Activated T-cell treated with anti-CD3 and anti-CD28 coated beads, Interleukin-2, amount 50 U/mL, for 1 hour (primary cell): ENCODE measurements at places on chromosomes 11 and 22.

- no peak for DNase-seq
Measured at GRCh38 chr22:25806579-25806978, 64.6 kb downstream of the MYO18B start.

DNA sequence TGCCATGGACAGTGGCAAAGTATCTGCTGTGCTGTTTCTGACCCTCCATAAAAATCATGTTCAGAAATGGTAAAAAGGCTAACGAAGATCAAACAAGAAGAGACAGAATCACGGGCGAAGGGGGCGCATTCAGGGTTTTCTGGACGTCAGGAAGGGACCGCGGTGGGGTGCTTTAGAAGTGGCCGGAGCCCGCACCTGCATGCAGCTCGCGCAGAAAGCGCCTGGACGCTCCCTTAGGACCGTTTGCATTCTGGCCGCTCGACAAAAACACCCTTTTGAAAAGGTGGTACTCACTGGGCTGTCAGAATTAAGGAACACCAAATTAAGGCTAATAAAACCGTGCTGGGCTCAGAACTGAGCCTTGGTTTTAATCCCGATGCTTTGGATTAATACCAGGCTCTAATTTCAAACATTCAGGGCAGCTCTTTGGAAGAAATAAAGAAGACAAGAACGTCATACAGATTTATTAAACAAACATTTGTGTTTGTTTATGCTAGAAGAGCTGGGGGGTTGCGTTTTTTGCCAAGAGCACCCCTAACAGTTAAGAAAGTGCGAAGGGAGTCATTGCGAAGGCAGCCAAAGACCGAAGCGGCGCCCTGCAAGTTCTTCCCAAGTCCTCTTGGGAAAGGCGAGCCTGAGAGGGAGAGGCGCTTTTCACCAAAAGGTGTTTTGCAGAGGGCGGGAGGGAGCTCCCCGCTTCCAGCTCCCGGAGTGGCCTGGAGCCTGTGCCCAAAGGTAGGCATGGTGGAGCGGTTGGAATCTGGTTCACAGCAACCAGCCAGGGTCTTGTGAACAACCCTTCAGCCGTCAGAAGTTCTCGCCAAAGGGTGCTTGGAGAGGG is 47.7 kb upstream of the DBX1 start:
- DNase-seq: no peak

- DNase-seq: no peak
Measured at GRCh38 chr11:46827995-46828394, 18.1 kb downstream of the CKAP5 start.

DNA sequence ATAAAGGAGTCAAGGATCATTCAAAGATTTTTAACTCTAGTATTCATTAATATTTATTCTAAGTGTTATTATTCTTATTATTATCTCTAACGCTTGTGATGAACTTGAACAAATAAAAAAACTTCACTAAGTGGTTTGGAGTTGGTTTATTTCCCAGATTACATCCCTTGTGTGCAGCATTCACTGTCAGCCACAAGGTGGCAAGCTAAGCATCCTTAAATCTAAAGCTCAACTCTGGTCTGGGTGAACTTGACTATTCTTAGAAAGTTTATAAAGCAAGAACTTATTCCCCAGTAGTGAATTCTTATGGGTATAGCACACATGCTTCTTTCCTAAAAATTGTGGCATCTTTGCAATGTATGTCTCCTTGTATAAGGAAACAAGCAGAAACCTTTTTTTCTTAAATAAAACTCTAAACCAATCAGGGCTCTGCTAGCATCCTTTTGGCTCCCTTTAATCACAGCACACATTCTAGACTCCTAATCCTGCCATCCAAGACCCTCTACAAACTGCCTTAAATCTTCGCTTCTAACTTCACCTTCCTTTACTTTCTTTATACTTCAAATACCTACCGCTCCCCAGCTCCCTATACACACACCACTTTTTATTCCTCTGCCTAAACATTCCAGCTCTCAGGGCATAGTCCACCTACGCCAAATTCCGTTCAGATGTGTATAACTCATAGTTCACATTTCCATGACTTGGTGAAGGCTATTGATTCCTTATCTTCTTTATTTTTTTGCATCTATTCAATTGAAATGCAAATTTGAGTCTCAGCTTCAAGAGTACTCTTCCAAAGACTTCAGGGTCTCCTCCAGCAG is 1068.8 kb downstream of the DLG2 start:
- no peak for DNase-seq

DNA sequence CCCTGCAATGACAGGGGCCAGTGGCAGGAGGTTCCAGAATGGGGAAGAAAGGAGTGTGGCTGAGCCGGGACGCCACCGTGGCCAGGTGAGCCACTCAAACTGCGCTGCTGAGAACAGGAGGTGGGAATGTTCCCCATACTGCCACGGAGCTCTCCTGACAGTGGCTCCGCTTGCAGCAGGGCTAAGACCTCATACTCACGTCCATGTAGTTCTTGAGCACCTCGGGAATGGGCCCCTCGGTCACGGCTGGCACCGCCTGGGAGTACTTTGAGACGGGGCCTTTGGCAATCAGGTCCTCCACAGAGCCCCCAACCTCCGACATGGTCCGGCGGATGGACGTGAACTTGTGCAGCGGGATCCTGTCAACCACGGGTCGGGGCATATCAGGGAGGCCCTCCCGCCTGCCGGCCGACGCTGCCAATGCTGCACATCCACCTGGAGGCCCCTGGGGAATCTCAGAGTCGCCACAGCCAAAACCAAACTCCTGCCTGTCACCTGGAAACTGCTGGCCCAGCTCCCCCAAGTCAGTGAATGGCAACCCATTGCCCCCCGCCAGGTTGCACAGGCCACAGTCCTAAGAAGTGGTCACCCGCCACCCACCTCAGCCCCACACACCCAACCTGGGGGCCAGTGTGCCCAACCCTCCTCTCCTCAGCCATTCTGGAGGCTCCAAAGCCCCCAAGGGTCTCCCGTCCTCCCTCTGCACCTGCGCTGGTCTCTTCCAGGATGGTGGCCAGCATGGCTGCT is 2.4 kb downstream of the CTSD start:
- DNase-seq: no peak

GRCh38 chr11:61090982-61091372 is 11.3 kb upstream of the CD5 start:
- DNase-seq: no peak

DNA sequence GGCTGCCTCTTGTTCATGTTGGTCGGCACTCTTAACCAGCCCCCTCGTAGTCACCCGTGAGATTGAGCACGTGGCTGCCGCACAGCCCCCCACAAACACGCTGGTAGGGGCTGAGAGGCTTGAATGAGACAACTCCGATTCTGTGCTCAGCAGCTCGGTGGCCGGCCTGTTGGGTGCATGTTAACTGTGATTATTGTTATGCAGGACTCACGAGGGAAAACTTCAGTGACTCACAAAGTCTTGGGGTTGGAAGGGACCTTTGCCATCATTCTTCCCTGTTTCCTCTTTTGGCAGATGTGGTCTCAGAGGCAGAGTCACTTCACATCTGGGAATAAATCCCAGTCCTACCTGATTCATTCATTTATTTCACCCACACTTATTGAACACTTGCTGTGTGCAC is 75.2 kb downstream of the ADAMTS15 start:
- DNase-seq: no peak

DNA sequence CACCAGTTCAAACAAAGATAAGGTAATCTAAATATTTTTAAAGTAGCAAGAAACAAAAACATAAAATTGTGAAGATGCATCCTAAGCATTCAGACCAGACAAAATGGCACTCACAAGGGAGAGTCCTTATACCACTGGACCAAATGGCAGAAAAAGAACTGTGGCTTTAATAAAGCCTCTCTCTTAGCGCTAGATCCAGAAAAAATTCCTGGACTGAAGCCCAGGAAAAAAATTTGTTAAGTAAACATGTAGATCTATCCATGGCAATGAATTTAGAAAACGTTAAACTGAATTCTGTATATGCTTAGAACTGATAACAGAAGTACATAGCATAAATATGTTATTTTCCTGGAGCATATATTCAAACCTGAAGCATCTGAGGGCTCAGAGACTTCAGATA is 11.8 kb upstream of the CD59 start:
- no peak for DNase-seq
